Thymus (tissue), 14 donors: ENCODE measurements at places on chromosomes 4 and X.
A peak's percentile ranks its signal among the peaks of the same experiment; 100 is the strongest.

- H3K4me3 ChIP-seq = no peak overlapping the region
- DNase-seq = no peak
- no peak overlapping the region for H3K27ac ChIP-seq
- no peaks in the 10 kb centered on the region for H3K4me1 ChIP-seq
Observed at GRCh38 chr4:79585834-79586233, 177.8 kb upstream of the GK2 start.

DNA sequence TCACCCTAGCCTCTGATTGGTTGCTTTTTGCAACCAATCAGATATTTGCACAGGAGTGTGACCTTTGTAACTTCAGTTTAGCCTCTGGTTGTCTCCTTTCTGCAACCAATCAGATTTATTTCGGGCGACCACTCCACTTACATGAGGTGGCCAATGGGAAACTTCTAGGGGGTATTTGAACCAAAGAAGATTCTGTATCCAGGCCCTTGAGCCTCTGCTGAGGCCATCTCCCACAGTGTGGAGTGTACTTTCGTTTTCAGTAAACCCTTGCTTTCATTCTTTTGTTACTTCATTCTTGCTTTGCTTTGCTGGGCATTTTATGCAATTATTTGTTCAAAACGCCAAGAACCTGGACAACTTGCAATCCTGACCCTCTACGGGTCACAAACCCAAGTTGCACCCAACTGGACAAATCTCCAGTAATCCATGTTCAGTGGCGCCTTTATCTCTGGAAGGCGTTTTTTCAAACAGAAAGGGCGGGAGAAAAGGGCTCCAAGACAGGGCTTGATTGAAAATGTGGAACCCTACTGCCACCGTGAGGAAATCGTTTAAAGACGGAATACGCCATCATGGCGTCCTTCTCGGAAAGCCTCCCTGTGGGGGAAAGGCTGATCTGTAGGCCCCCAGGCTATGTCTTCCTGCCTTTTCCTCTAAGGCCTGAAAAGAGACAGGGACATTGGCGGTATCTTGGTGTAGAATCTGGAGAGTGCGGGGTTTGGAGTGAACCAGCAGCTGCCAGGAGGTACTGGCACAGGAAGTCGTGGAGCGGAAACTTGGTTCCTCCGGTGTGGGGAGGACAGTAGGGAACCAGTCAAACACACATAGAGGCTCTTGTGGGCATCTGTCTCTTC is 184.6 kb downstream of the OR13H1 start:
- H3K36me3 ChIP-seq = no peaks in the 10 kb centered on the region
- H3K4me3 ChIP-seq = no peak overlapping the region
- no peaks in the 10 kb centered on the region for H3K4me1 ChIP-seq
- DNase-seq = no peak
- H3K27me3 ChIP-seq = peaks cover 3% of the 10 kb centered on the region

GRCh38 chrX:6738518-6739470 is 203.9 kb upstream of the VCX3A start:
- no peak for DNase-seq
- H3K27ac ChIP-seq = peak overlapping the region; percentile 31
- H3K36me3 ChIP-seq = no peaks in the 10 kb centered on the region
- no peaks in the 10 kb centered on the region for H3K4me1 ChIP-seq
- no peaks in the 10 kb centered on the region for H3K27me3 ChIP-seq

DNA sequence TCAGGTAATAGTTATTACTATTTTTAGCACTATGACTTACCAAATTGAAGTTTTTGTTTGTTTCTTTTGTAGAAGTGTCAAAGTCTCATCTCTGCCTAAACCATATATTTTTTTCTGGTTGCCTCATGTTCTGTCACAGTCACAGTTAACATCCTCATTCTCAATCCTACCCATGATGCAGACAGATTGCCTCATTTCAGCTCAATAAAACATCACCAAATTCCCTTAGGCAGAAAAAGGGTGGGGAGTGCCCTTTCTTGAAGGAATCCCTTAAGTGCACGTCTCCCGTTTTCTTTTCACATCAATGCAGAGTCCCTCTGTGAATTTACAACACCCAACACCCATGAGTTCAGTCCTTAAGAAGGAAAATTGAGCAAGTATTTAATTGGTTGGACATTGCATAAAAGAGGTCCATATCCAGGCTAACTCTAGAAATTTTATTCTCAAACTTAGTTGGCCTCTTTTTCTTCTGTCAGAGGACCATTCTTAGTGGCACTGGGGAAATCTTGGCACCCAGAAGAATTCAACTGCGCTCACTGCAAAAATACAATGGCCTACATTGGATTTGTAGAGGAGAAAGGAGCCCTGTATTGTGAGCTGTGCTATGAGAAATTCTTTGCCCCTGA is 103.7 kb upstream of the BMPR1B start:
- H3K4me1 ChIP-seq = no peaks in the 10 kb centered on the region
- no peak for DNase-seq
- H3K27me3 ChIP-seq = no peaks in the 10 kb centered on the region
- no peak overlapping the region for H3K27ac ChIP-seq
- H3K36me3 ChIP-seq = no peaks in the 10 kb centered on the region

- H3K4me1 ChIP-seq = peaks cover 10% of the 10 kb centered on the region
- H3K36me3 ChIP-seq = no peaks in the 10 kb centered on the region
- no peak for DNase-seq
- H3K4me3 ChIP-seq = no peak overlapping the region
Observed at GRCh38 chr4:26197018-26197779, 123.6 kb upstream of the RBPJ start.

- no peaks in the 10 kb centered on the region for H3K27me3 ChIP-seq
- no peaks in the 10 kb centered on the region for H3K4me1 ChIP-seq
- peaks cover 29% of the 10 kb centered on the region for H3K36me3 ChIP-seq
- H3K27ac ChIP-seq = no peak overlapping the region
- no peak overlapping the region for H3K4me3 ChIP-seq
- no peak for DNase-seq
Observed at GRCh38 chrX:19577181-19577810, 62.0 kb upstream of the MAP3K15 start.
